ENCODE measurements at places on chromosomes 7 and 10.

DNA sequence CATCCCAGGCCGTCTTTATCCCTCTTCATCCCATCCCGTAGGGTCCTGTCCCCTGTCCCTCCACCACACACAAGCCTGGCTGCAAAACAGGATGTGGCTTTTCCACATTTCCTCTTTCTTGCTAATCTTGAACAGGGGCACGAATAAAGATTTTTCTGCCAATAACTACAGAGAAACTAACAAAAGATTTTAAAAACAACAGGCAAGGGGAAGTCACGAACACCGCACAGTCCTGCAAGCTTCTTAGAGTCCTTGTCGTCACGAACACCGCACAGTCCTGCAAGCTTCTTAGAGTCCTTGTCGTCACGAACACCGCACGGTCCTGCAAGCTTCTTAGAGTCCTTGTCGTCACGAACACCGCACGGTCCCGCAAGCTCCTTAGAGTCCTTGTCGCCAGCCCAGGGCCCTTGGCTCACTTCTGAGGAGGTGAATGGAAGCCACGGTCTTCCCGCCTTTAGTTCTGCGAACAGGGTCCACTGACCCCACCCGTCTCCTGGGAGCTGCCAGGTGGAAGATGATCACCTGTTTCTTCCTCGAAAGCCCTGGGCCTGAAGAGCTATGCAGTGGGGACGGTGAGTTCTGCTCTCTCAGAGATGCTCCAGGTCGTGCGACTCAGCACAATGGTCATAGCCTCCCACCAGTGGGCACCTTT, 10.3 kb upstream of the INSIG1 start:
- no peak for DNase-seq

GRCh38 chr10:16231734-16232435, 204.9 kb upstream of the PTER start:
- DNase-seq: no peak

DNA sequence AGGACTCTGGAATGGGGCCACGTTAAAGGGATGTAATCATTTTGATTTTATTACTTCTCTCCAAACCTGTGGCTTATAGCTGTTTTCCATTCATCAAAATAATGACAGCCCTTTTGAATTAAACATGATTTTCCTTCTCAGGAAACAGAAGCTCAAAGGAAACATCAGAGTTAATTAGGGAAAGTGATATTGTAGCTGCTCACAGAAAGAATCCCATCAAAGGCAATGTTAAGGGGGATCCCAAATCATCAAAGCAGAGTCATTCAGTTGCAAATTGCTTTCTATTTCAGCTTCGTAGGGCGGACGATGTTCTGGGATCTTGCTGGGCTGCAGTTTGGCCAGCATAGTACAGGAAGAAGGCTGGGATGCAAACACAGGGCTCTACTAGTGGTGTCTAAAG, 563.2 kb downstream of the CCSER2 start:
- DNase-seq: no peak

DNA sequence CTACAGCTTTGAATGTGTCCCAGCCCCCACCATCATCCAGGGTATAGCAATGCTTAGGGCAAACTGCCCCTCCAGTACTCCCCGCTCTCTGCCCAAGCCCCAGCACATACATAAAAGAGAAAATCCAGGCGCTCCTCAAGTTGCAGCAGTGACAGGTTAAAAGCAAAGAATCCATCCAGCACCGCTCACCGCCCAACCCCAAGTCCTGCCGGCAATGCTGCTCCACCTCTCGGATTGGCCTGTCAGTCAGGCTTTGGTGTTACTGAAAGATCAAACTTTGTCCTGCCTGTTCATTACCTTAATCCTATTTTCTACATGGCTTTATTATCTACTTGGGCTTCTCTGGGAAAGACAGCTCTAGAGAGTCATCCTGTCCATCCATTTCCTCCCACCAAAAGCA, 31.9 kb downstream of the DPCD start:
- DNase-seq: no peak

DNA sequence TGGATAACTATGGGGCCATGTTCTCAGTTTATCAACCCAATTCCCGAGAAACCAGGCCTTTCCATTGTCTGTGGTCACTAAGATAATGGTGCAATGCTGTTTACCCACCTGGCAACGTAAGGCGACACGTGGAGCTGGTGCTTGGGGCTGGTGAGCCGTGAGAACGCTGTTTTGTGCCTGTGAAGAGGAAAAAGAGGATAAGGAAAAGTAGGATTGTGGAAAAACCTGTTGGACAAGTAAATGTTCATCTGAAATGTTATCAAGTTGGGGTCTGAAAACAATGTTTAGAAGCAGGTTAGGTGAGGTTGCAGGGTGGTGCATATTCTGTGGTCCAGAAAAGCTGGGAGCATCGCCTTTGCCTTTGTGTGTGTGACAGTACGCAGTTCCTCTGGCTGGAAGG, 88.5 kb downstream of the PPP1R17 start:
- DNase-seq: no peak

DNA sequence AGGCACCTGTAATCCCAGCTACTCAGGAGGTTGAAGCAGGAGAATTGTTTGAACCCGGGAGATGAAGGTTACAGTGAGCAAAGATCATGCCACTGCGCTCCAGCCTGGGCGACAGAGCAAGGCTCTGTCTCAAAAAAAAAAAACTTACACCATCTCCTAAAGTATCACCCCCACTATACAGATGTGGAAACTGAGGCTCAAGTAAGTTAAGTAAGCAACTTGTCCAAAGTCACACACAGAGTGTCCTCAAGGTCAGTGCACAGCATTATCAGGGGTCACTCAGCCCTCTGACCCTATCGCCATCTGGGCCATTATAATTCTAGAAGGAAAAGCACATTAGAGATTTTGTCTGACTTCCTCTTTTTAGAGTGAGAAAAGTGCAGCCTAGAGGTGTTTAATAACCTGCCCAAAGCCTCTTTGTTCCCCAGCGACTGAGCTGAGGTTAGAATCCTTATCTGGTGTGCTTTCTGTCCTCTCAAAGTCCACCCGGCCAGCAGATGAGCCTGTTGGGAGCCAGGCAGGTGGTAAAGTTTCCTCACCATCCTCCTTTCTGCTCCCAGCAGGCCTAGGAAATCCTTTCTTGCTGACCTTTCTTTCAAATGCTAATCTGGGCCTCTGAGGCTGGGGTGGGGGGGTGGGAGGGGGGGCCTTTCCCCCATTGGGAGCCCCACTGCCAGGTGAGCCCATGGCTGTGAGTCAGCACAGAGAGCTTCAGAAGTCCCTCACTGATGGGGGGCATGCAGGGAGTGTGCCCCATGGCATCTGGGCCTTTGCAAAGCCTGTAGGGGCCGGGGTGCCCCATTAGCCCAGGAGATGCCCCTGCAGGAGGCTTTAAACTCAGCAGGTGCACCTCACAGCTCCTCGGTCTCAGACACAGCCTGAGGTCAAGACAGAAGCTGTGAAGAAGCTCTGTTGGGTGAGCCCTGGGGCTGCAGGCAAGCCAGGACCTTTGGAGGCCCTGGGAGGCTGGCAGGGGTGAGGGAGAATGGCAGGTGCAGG, 12.0 kb upstream of the KCNMA1 start:
- DNase-seq: no peak

- DNase-seq: peak; percentile 43
These were observed 67.8 kb downstream of the CREM start for GRCh38 chr10:35194471-35194870.

DNA sequence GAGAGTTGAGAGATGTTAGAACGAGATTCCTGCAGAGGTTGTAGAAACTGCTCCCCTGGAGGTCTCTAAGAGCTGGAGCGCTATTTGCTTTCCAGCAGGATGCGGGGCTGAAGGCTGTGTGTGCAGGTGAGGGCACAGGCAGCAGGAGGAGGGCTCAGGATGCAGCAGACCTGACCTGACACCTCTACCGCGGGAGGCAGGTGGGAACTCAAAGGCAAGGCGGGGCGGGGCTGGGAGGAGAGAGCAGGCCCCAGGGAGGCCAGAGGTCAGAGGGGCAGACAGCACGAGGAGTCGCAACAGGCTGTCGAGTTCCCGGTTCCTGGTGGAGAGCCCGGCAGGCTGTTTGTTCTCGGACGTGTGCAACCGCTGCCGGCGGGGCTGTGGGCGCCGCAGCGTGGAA, 7.9 kb upstream of the CRTAC1 start:
- DNase-seq: no peak

GRCh38 chr7:117217106-117218035, 105.5 kb downstream of the WNT2 start:
- DNase-seq: peak; percentile 91

DNA sequence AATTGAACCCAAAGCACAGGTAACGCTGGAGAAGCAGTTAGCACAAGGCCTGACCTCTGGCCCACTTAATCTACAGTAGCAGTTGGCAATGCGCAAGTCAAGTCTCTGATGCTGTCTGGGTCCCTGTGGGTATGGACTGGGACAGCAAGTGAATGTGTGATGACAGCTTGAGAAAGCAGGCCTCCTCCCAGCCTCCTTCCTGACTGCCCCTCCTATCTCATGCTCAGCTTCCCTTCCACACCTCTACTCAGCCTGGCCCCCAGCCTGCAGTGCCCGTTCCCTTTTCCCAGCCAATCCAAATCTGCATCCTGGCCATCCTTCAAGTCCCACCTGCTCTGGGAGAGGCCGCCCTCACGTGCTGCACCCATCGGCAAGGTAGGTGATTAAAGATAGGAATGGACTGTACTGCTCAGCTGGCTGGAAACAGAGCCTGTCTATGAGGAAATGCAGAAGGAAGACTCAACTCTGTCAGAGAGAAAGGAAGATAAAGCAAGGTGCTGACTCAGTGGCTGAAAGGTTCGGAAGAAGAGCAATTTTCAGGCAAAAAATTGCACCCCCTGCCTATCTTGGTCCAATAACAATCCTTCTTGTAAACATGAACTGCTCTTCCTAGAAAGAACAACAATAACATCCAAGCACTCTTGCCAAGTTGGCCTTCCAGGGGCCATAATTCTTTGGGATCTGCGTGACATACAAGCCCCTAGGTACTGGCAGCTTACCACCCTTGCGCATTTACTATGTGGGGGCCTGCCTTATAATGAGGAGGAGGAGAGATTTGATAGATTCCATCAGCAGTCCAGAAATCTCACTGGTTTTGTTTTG, 16.6 kb upstream of the FGFR2 start:
- DNase-seq: no peak

- no peak for DNase-seq
These were observed 25.1 kb downstream of the UPP1 start for GRCh38 chr7:48114115-48114514.

GRCh38 chr7:43847496-43847895, 21.8 kb downstream of the MRPS24 start:
- DNase-seq: peak; percentile 79

GRCh38 chr10:12690525-12691126, 310.9 kb downstream of the CCDC3 start:
- DNase-seq: no peak

DNA sequence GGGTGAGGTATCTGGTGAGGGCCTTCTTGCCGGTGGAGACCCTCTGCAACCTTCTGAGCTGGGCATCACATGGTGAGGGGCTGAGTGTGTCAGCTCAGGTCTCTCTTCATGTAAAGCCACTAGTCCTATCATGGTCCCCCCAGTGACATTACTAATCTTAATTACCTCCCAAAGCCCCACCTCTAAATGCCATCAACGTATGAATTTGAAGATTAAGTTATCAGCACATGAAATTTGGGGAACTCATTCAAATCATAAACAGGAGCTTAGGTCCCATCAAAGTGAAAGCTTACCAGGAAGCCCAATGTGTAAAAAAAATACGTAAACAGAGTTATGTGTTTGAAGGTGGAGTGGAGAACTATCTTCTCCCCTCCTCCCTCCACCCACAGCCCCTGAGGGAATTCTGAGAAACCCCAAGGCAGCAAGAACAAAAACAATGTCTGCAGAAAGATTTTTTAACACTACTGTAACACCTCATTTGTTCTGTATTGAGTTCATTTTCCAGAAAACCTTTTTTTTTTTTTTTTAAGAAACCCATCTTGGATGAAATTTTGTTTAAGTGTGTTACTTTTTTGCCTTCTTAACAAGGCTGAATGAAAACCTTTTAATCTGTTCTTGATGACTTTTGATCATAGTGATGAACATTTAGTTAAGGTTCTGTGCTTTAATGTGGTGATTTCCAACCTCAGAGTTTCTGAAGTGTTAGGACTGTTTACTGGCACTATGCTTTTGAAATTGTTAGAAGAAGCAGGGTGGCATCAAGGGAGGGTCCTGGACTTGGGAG, 19.1 kb upstream of the PCGF5 start:
- DNase-seq: no peak

DNA sequence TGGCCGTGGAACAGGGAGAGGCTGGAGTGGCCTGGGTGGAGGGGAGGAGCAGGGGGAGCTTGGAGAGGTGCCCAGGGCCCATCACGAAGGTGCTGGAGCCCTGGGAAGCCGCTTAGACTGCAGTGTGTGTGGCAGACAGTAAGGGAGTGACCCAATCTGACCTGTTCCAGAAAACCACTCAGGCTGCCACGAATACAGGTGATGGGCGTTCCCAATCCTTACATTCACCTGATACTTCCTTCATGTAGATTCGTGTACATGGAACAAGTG, 161.7 kb downstream of the SVIL start:
- no peak for DNase-seq

- DNase-seq: no peak
These were observed 65.9 kb downstream of the AMPH start for GRCh38 chr7:38565289-38565688.

DNA sequence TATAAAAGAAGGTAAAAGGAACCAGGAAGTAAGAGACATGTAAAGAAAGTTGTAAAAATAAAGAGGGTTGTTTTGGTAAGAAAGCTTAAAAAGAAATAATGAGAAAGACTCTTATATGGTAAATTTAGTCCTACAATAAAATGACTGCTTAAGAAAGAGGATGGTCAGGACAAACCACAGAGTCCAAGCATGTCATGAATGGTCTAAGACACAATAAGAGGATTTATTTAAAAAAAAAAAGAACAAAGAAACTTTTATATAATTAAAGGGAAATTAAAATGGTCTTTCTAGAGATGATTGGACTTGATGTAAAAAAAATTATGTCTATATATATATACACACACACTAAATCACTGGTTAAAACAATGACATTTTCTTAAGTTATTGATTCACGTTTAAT, 18.2 kb downstream of the ATAD1 start:
- DNase-seq: no peak

DNA sequence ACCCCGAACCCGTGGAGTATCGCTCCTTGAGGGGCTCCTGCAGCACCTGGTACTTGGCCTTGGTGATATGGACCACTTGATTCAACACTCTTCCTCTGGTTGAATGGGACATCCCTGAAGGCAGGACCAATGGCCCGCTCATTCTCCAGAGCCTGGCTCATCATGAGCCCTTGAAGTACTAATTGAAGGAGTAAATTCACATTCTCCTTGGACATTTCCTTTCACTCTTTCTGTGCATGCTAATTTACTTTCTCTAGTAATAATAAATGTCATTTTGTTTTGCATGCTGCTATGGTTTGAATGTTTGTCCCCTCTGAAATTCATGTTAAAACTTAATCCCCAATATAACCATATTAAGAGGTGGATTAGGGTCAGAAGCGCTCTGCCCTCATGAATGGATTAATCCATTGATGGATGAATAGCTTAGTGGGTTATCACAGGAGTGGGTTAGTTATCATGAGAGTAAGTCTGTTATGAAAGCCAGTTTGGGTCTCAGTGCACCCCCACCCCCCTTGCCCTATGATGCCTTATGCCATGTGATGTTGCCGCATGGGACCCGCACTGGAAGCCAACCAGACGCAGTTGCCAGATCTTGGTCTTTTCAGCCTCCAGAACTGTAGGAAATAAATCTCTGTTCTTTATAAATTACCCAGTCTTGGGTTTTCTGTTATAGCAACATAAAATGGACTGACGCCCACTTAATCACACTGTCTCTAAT, 23.8 kb downstream of the FGFBP3 start:
- DNase-seq: no peak

- DNase-seq: peak; percentile 3
These were observed 5.3 kb downstream of the FRMD4A start for GRCh38 chr10:14325325-14325955.

GRCh38 chr10:33066558-33067236, 108.7 kb upstream of the ITGB1 start:
- peak; percentile 82 for DNase-seq
